ENCODE measurements at places on chromosomes 3 and 15.

DNA sequence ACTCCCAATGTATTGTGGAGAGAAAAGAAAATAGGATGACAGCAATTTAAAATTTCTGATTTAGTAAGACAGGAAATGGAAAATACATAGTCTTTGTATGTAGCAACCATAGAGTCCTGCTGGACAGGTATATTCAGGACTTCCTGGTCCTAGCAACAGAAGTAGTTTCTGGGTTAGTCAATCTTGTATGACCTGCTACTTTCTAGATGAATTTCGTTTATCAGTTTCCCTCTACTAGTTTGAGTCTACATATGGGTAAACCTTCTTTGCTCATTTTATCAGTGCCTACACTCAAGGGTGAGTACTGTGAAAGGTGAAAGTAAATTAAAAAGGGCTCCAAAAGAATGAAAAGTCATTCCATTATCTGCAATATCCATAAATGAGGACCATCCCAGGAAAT is 309.8 kb downstream of the UNC13C start:
- DNase-seq: no peak

DNA sequence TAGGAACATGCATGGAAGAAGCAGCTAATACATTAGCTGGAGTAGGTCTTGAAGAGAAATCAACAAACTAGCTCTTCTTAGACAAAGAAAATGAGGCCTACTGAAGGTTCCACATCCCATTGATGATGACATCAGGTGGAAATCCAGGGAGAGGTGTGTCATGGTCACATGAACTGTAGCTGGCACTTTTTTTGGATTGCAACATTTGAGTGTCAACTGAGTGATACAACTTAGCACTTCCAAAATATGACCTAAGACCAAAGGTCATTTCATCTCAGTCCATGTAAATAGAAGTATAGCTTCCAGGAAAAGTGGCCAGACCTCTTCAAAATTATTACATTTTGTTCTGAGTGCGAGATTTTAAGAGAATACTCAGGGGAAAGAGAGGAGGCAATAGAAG is 117.2 kb upstream of the MEIS2 start:
- DNase-seq: no peak

DNA sequence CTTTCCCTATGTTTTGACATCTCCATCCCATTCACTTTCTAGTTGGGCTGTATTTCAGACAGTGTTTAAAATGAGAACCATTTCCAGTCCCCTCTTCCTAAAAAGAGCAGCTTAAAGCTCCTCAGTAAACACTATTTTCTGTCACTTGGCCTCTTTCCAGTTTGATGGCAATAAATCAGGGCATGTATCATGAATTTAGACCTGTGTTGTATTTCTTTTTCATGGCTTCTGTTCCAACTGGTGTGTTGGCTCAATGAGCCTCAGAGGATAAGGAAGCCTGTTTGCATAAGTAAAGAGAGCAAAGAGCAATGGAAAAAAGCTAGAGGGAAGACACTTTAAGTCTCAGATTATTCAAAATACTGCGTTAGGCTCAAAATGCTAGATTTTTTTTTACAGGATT is 7.2 kb downstream of the CCDC80 start:
- DNase-seq: no peak

- no peak for DNase-seq
Measured at GRCh38 chr3:9747267-9747666, 2.5 kb upstream of the OGG1 start.

DNA sequence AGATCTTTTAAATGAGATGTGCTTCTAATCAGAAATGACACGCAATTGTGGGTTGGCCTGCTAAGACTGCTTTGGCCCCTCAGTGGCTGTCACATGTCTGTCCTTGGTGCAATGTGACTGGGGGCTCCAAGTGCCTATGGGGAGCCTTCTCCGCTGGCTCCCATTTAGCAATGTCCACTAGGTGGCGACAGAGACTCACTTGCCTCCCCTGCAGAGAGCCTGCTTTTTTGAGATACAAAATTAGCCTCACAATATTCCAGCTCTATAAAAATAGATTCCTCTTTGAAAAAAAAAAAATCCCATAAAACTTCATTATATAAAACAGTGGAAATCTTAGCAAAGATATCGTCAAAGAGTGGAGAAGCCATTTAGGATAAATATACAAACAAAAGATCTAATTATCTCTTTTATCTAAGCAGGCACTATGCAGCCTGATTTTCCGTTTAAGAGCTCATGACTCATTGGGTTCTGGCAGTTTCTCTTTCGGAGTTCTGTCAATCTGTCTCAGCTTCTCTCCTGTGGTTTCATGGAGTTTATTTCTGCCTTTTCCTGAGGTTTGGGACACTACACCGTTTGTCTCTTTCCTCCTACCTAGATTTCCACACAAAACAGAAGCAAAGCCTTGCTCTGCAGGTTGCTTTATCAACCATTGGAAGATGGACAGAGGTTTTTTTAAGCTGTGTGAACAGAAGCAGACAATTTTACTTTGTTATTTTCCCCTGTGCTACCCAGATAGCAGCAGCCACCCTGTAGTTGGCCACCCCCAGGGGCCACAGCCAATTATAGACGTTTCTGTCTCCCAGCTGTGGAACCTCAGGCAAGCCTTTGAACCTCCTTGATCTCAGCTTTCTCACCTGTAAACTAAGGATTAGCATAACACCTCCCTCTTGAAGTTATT is 68.4 kb upstream of the TNFAIP8L3 start:
- peak; percentile 17 for DNase-seq

DNA sequence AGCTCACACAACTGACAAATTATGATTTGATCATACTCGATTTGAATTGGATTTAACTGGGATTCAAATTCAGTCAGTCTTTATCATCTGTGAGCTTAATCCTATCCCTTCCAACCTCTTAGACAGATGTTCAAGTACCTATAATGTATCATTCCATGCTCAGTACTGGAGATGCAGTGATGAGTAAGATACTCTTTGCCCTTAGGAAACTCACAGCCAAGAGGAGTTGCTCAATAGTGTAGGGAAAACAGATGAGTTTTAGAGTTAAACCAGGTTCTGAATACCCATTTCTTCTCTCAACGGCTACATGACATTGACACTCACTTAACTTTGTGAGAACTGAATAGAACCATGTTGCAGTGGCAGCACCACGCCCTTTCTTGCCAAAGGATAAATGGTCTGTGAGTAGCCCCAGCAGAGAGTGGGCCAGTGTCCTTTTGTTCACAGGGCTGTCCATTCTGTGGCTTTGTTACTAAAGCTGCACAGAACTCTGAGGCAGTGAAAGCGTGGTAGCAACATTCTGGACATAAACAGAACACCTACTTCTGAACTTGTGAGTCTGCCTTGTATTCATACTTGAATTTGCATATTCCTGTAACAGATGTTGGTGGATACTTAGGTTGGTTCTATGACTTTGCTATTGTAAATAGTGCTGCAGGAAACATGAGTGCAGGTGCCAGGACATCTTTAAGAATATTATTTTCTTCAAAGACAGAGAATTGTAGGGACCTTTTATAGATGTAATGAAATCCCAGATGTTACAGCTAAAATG is 91.6 kb downstream of the RASA2 start:
- DNase-seq: no peak

DNA sequence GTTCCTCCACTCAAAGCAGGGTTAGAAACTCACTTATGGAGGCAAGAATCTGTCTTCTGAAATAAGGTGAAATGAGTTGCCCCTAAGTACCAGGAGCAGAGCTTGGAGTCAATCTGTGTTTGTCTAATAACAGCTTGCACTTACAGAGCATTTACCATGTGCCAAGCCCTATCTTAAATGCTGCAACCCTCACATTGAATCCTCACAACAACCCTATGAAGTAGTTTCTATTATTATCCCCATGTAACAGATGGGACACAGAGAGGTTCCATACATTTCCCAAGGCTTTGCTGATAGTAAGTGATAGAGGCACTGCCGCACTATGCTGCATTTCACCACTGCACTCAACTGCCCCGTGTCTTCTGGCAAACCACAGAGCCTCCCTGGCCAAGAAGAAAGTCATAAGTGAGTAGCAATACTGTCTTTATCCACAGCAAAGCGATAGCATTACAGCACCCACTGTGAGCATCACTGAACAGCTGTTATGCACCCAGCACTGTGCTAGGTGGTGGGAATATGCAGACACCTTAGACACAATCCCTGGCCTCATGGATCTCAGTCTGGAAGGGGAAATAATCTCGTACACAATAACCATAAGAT is 141.5 kb downstream of the SSR3 start:
- DNase-seq: no peak

GRCh38 chr3:144866476-144866875 is 894.9 kb downstream of the DIPK2A start:
- no peak for DNase-seq

DNA sequence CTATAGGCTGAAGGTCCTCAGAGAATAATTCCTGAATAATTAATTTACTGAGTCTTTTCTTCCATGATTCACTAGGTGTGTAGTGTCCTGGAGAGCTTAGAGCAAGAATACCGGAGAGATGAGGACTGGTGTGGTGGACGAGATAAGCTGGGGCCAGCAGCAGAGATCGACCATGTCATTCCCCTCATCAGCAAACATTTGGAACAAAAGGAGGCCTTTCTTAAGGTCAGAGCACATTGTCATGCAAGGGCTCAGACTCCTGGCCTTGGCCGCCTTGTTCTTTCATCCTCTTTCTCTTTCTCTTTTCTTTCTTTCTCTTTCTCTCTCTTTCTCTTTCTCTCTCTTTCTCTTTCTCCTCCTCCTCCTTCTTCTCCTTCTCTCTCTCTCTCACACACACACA is 291.4 kb upstream of the UMPS start:
- DNase-seq: no peak

DNA sequence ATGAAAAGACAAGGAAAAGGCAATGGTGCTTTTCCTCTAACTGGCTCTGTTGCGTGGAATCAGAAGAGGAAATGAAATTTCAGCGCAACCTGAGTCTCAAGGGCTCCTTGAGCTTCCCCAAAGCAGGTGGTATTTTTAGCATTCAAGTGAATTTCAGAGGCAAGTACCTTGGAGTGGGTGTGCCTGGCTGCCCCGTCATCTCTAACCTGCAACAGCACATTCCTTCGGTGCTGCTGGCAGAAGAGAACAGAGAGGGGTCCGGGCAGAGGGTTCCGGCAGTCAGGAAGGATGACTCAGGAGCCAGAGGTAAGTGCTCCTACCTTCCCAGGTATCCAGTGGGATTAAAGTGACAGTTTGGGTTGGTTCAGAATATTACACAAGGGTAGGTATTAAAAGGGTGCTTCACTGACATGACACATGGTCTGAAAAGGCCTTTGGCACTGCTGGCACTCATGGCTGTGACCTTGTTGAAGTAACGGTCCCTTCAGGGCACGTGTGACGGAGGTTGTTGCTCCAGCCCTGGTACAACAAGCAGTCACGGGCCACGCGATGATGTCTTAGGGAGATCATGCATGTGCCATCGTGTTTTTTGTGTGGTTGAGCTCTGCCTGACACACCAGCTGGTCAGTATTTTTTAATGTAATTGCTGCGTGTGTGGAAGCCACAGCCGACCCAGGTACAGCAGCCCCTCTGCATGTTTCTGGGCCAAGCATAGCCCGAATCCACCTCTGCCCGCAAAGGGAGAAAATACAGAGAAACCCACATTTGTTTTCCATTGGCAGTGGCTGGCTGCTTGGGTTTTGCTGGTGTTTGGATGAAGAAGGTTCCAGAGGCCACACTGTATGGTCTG is 75.7 kb downstream of the LRRK1 start:
- no peak for DNase-seq

DNA sequence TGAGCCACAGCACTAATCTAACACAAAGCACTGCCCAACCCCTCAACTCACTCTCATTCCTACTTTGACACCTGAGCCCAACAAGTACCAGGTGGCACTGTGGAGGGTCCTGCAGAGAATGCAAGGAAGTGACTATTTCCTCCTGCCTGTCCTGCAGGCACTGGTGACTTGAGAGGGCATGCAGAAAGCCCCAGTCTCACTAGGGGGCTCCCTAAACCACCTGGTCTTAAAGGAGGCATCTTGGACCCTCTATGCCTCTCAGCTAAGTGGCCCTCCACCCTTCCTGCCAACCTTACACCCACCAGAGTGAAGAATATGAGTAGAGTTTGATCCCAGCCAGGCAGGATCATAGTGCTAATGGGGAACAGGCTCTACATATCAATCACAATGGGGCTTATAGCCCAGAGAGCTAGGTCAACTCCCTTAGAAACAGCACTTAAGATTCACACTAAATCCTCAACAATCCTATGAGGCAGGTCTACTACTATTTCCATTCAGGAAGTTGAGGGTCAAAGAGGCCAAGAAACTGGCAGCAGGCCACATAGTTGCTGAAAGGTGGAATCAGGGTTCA is 15.2 kb downstream of the TRAIP start:
- DNase-seq: no peak

DNA sequence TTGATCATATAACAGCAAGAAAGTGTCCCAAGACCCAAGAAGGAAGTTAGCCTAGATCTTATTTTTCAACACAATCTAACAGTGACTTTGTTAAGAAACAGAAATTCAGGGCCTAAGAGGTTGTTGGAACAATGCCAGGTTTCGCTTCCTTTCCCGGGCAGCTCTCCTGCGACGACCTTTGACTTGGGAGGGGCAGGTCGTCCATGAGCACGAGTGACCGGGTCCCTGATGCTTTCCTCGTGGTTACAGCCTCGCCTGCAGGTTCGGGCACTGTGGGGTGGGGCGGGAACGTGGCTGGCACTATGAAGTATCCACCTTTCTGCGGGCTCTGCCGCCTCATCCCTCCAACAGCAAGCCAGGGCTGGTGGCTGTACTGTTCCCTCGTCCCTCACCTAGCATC is 90.1 kb upstream of the RGMA start:
- no peak for DNase-seq

DNA sequence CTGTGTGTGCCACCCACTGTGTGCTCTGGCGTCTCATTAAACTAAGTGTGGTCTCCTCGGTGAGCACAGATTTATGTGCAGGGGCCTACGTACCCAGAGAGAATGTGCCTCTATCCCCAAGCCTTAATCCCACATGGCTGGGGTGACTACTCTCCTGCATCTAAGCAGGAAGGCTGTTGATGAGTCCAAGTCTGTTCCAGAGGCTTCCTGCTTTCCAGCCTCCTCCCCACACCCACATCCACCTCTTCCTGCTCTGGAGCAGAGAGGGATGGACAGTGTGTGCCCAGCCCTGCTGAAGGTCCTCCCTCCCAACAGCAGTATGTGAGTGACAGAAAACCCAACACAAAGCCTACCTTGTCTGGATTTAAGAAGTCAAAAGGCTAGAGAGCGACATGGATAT is 38.8 kb upstream of the BCL2L10 start:
- no peak for DNase-seq

GRCh38 chr15:34494084-34494399 is 56.4 kb upstream of the GOLGA8A start:
- DNase-seq: no peak

- no peak for DNase-seq
Measured at GRCh38 chr3:191387441-191388077, 57.2 kb upstream of the UTS2B start.

- no peak for DNase-seq
Measured at GRCh38 chr3:126159476-126159875, 20.9 kb downstream of the ALDH1L1 start.
